ENCODE measurements at places on chromosomes 4 and X.

DNA sequence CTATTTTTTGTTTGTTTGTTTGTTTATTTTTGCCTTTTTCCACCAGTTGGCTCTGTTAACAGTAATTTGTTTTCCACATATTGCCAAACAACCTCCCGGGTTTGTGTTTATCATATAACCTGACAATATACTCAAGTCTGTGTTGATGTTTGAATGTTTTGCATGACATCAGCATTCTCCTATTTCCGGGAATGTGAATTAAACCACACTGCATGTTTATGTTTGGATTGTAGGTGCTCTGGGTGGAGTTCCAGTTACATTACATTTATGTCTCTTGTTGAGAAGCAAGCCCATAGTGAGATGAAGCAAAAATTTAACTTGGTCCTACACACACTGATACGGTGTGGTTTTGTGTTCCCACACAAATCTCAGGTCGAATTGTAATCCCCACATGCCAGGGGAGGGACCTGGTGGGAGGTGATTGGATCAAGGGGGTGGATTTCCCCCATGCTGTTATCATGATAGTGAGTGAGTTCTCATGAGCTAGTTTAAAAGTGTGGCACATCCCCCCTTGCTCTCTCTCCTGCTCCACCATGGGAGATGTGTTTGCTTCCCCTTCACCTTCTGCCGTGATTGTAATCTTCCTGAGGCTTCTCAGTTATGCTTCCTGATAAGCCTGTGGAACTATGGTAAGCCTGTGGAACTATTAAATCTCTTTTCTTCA, 54.4 kb upstream of the CLNK start:
- DNase-seq: no peak

- DNase-seq: no peak
Observed at GRCh38 chrX:25976683-25977310, 161.3 kb upstream of the MAGEB18 start.

- DNase-seq: peak; percentile 62
Observed at GRCh38 chrX:129781134-129781672, 1.5 kb downstream of the SASH3 start.

DNA sequence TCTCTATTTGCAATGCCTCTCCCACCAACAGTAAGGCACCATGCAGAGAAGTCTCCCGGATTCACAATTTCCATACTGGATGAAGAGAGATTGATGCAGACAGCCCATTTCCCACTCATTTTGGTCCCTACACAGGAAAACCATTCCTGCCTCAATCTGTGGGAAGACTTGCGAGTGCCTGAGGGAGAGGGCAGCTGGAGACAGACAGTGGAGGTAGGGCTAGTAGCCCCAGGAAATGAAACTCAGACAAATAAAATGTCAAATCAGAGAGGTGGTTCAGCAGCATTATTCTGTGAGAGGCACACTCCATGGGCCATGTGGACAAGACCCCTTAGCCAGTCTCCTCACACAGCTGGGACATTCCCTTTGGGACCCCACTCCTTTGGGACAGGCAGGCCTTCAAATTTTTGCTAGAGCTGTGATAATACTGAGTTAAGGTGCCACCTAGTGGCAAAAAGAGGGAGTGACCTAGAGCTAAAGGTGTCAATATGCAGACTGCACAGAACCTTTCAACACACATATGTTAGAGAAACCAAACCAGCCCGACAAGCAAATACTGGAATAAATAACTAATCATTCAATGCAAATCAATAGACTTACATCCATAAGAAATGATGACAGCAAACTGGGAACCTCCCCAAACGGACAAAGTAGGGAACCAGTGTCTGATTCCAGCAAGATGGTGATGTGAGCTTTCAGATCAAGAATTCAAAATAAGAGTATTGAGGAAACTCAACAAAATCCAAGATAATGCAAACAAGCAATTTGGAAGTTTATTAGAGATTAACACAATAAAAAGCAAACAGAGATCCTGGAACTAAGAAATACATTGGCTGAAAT, 1865.3 kb upstream of the AGA start:
- DNase-seq: no peak

GRCh38 chr4:53432528-53433424, 55.3 kb downstream of the FIP1L1 start:
- no peak for DNase-seq

GRCh38 chr4:72786401-72786990, 217.5 kb upstream of the ADAMTS3 start:
- no peak for DNase-seq

DNA sequence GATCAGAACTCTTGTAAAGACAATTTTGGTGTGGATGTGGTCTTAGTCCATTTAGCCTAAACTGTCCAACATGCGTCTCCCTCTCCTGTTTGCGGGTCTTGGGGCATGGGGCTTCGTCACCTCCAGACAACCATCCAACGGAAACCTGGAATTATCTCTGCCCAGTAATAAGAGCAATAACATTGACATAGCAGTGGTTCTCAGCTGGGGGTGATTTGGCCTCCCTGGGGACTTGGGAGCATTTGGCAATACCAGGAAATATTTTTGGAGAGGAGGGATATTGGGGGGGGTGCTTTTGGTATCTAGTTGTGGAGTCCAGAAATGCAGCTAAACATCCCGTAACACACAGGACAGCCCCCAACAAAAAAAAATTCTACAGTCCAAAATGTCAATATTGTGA, 47.2 kb downstream of the SEL1L3 start:
- no peak for DNase-seq

GRCh38 chr4:73392936-73393335, 11.2 kb upstream of the ALB start:
- DNase-seq: no peak

DNA sequence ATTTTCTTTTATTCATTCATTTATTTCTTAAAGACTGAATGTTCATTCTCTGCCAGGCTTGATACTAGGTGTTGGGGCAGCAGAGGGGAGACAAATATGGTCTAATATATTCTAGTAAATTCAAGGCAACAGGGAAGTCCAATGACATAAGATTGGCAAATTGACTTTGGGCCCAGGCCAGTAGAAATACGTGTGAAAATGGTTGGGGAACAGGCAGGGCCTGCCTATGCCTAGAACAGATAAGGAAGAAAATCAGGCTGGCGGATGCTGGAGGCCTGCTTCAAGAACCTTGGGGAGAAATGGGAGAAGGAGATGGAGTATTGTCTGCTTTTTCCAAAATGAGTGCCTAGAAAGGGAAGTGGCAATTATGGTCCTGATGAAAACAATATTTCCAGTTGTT, 108.6 kb downstream of the RTL5 start:
- DNase-seq: no peak

- DNase-seq: peak; percentile 36
Observed at GRCh38 chrX:57121162-57121755, at the start of gene SPIN2B. Gene SPIN2B (minus strand): TSS chrX:57121548.

GRCh38 chr4:40808926-40809457, 59.2 kb downstream of the NSUN7 start:
- DNase-seq: no peak

GRCh38 chr4:145098675-145099037, 545 bp downstream of the ABCE1 start:
- no peak for DNase-seq

- no peak for DNase-seq
Observed at GRCh38 chrX:43349363-43349762, 306.7 kb upstream of the MAOA start.

DNA sequence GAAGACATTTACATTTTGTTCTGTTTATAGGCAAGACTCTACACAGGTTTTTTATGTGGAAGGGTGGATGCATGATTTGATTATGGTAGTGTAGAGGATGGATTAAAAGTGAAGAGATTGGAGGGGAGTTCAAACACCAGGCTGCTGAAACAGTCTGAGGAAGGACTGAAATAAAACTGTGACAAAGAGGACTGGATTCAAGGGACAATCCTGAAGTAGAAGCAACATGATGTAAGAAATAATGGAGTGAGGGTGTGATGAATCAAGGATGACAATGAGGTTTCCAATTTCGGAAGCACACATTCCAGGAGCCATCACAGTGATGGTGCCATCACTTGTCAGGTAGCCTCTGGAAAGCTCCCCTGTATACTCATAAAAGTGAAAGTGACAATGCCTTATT, 103.5 kb downstream of the SYNPO2 start:
- no peak for DNase-seq

DNA sequence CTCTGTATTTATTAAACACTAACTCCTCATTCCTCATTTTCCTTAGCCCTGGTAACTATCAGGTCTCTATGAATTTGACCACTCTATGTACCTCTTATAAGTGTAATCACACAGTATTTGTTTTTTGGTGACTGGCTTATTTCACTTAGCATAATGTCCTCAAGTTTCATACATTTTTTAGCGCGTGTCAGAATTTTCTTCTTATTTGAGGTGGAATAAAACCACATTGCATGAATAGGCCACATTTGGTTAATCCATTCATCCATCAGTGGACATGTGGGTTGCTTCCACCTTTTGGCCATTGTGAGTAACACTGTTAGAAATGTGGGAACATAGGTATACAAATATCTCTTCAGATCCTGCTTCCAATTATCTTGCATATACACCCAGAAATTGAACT, 341.2 kb upstream of the BOD1L1 start:
- no peak for DNase-seq

GRCh38 chr4:120821029-120821428, 101.5 kb downstream of the PRDM5 start:
- DNase-seq: no peak

DNA sequence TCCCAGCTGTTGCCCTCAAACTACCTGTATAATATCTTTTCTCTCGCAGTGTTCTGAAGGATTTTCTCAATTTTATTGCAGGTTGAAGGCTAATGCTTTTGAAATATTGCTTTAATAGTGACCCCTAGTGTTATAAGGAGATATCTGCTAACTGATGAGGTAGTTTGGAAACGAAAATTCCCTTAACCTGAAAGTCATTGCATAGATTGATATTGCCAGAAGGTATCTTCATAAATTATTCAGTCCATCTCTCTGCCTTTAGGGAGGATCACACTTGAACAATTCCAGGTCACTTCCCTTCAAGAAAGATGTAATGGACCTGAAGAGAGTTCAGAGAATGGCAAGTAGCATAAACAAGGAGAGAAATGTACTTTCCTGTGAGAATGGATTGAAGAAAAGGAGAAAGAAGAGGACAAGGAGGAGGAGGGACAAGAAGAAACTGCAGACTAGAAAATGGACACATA, 44.1 kb downstream of the TIGD4 start:
- DNase-seq: no peak

GRCh38 chrX:18099745-18100144, 120.9 kb downstream of the BEND2 start:
- DNase-seq: no peak

DNA sequence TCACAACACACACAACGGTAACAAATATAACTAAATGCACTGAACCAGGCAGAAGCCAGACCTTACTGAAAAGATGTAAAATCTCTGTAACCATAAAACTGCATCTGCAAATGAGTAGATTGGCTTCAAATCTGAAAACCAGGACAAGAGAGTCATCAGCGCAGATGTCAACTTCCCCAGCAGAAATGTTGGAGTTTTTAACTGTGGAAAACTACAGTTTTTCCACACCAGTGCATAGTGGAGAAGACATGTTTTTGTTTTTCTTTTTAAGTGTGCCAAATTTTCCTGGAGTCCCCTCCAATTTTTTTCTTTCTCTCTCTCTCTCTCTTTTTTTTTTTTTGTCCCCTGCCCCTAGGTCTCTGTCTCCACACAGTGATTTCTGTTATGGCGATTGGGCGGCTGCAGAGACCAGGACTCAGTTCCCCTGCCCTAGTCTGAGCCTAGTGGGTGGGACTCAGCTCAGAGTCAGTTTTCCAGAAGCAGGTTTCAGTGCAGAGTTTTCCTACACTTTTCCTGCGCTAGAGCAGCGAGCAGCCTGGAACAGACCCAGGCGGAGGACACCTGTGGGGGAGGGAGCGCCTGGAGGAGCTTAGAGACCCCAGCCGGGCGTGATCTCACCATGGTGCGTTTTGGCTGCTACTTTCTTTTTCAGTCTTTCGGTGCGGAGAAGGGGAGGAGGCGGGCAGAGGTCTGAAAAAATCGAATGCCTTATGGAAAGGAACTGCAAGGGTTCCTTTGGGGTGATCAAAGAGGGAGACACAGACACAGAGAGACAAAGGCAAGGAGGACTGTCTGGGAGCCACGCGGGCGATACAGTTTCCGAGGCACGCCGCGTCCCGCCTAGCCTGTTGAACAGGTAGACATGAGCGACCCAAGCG, at the start of gene GUCY1A1:
GUCY1A1 (plus strand) TSS at position 505 of the 878 bp plus-strand sequence. CDS start 30,020 bp downstream, outside the sequence.
- no peak for DNase-seq

- DNase-seq: no peak
Observed at GRCh38 chr4:84944947-84945346, 21.5 kb downstream of the WDFY3 start.

DNA sequence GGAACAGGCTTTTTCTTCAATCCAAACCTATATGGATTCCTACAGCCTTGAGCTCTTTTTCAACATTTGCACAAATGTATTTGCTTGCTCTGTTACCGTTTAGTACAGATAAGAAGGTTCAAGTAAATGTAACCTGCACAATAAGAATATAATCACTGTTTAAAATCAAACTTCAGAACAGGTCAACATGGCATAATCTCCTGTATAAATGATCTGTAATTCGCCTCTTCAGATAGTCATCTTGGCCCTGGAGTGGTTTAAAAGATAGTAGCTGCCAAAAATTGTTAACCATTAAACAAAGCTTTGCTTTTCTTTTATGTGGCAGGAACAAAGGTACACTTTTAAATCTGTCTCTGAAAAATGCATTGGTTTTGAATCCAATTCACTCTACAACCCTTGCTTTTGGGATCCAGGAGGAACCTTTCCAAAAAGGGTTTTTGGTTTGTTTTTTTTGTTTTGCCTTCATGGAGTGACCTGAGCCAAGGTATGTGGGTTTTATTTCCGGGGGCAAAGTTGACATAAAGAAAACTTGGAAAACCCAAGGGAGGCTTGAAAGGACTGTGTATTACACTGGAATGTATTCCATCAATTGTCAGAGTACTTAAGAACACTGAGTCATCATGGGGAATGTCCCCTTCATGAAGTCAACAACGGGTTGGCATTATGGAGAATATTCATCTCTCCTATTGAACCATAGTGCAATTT, 210.4 kb upstream of the HCCS start:
- DNase-seq: no peak

DNA sequence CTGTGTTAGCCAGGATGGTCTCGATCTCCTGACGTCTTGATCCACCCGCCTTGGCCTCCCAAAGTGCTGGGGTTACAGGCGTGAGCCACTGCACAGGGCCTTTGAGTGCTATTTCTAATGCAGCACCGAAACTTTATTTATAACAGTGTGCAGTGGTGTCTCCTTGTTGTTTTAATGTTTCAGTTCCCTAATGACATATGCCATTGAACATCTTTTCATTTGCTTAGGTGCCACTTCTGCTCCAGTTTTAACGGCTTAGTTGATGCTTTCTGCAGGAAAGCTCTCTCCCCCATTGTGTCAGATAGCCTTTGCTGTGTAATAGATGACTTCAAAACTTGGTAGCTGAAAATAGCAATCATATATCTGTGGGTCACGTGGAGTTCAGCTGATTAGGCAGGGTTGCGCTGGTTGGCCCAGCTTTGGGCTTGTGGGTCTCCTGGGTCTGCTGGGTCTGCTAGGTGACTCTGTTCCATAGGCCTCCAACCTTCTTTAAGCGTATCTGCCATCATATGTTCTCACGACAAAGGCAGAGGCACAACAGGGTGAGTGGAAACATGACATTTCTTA, 76.4 kb upstream of the SHISA3 start:
- DNase-seq: no peak
